ENCODE measurements at places on chromosomes 7 and 10.
A peak's percentile ranks its signal among the peaks of the same experiment; 100 is the strongest.

DNA sequence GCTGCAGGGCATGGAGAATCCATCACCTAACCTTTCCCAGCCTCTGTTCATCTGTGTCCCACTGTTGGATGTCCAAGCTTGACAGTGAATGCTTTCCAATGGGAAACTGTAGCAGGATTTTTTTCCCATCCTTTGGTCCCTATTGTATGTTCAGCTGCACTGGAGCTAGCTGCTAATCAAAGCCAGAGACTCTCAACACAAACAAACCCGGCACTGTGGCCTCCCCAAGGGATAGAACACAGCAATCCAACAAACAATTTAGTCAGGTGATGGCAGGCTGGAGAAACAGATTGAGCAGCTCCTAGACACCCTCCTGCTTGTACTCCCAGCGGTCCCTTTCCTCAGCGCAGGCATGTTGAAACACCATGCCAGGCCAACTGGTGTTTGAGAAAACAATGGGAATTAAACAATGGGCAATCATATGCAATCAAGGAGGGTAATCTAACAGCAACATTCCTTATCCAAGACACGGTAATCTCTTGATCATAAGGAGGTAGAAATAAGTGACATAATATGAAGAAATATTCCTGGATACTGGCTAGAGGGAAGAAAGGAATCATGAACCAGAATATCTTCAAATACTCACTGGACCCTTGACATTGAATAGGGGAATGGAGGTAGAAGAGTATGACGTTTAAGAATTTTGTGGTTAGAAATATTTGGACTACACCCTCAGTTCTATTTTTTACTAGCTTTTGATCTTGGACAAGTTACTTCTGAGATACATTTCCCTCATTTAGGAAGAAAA, 15.0 kb downstream of the PTN start:
- DNase-seq: no peak

DNA sequence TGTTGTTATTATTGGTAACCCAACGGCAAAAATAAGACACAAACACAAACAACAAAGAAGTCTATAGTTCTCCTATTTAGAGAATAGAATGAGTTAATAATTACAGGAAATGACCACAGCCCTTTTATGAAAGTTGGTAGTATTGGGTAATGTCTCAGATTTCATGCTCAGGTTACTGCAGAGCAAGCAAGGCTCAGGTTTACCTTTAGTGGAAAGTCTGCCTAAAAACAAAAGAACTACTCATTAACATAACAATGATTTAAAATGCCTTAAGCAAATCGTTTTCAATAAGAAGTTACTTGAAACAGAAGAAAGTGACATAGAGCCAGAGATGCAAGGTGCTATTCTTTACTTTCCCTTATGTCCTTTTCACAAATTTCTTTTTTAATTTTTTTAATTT, 441.2 kb downstream of the PLXDC2 start:
- no peak for DNase-seq

- DNase-seq: no peak
These were observed 79.9 kb downstream of the ZMIZ1 start for GRCh38 chr10:79148452-79149344.

- no peak for DNase-seq
These were observed 37.9 kb downstream of the ZC3HC1 start for GRCh38 chr7:130013241-130013640.

- no peak for DNase-seq
These were observed 21.3 kb downstream of the STMP1 start for GRCh38 chr7:135683609-135684008.

DNA sequence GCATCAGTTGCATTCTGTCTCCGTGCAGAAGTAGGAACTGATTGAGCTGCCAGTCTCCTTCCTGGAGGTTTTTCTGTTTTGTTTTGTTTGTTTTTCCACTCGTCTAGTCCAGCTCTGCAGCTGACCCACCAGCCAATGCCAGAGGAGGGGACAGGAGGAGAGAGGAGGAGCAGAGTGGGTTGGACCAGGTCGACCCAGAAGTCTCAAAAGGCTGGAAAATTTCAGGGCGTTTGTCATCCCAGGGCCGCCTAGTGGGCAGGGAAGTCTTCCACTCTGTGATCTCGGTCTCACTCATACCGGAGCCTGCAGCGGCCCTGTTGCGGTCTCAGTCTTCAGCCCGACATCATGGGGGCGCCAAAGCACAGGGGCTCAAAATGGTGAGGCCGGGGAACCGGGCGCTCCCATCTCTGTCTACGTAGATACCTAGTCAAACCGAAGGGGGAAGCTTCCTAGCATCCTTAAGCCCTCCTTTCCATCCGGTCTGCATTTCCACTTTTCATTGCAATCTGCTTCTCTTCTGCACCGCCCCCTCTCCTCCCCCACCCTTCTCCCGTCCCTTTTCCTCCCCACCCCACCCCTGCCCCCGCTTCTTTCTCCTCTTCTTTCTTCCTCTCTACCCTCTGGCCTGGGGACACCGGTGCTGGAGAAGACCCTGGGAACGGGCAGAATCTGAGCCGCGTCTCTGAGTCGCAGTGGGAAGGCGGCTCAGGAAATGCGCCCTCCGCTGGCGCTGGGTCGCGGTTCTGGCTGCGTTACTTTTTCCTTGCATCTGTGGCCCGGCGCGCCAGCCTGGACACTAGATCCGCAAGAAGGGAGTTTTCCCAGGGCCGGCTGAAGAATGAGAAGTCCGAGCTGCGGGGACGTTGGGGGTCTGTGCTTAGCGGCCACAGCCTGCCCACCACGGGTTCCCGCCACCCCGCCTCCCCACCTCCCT, 16.2 kb upstream of the PAX2 start:
- DNase-seq: no peak

- DNase-seq: no peak
These were observed 2.9 kb downstream of the ELMO1 start for GRCh38 chr7:37445790-37446189.

GRCh38 chr10:98316661-98317060, 48.7 kb upstream of the LOXL4 start:
- DNase-seq: peak; percentile 65

DNA sequence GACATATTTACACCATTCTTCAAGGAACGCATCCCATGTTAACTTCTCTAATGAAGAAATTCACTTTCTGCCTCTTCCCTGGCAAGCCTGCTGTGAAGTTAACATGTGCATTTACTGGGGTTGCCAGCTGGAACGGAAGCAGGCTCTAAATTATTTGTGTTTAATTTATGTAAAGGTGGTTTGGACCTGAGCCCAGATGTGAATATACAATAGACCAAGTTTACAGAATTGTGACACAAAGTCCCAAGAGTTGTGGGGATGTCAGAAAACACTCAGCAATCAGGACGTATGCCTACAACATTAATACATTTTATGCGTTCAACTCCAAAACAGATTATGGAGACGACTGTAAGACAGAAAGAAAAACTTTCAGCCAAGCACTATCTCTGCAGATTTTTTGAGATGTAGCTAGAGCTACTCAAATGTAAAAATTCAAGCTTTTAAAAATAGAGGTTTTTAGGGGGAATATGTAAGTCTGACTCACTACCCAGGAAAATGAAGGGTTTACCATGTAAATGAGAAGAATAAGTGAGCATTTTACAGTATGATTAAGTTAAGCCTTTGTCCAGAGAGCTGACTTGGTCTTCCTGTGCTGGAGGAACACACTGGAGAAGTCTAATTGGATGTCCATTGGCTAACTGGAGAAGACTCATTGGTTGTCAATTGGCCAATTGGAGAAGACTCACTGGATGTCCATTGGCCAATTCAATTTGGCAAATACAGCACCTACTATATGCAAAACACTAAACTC, 19.5 kb downstream of the NRP1 start:
- no peak for DNase-seq

DNA sequence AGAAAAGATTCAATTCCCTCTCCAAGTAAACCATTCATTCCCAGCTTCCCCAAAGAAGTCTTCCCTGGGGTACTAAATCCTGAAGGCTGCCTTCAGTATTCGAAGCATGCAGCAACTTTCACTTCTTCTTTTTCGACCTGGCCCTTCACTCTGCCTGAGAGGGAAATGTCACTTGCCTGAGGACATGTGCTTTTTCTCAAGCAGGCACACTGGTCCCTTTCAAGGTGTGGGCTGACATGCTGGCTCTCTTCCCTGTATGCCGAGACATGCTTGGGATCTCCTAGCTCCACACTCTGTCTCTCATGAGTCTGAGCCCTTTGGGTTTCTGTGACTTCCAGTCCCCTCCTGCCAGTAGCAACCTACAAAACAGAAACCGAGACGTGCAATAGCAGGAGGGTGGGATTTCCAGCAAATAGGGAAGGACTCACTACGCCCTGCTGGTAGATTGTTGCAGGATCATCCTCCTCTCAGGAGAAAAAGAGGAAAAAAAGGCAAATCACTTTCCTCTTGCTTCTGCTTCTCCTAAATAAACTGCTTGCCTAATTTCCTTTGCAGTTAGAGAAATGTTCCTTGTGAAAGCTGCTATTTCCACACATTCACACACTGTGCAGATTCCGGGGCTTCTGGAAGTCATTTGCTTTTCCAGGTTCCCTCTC, 33.5 kb downstream of the FIGNL1 start:
- no peak for DNase-seq

All from foreskin melanocyte (primary cell).